ENCODE measurements at places on chromosomes 5 and 9.

DNA sequence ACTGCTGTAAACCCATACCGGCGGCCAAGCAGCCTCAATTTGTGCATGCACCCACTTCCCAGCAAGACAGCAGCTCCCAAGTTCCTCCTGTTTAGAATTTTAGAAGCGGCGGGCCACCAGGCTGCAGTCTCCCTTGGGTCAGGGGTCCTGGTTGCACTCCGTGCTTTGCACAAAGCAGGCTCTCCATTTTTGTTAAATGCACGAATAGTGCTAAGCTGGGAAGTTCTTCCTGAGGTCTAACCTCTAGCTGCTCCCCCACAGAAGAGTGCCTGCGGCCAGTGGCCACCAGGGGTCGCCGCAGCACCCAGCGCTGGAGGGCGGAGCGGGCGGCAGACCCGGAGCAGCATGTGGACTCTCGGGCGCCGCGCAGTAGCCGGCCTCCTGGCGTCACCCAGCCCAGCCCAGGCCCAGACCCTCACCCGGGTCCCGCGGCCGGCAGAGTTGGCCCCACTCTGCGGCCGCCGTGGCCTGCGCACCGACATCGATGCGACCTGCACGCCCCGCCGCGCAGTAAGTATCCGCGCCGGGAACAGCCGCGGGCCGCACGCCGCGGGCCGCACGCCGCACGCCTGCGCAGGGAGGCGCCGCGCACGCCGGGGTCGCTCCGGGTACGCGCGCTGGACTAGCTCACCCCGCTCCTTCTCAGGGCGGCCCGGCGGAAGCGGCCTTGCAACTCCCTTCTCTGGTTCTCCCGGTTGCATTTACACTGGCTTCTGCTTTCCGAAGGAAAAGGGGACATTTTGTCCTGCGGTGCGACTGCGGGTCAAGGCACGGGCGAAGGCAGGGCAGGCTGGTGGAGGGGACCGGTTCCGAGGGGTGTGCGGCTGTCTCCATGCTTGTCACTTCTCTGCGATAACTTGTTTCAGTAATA is at the start of gene FXN:
TSS of gene FXN (plus strand) at position 315 of the 871 bp plus-strand sequence. CDS start at position 346, 31 bp downstream.
- peak; percentile 75 for DNase-seq

- no peak for DNase-seq
Observed at GRCh38 chr5:79787448-79787847, 97.8 kb downstream of the CMYA5 start.

GRCh38 chr5:72555871-72556270 is 48.7 kb upstream of the ZNF366 start:
- no peak for DNase-seq

- no peak for DNase-seq
Observed at GRCh38 chr5:58804291-58804690, 221.4 kb downstream of the RAB3C start.

- DNase-seq = no peak
Observed at GRCh38 chr5:18403941-18404438, 769.7 kb downstream of the TAF11L14 start.

DNA sequence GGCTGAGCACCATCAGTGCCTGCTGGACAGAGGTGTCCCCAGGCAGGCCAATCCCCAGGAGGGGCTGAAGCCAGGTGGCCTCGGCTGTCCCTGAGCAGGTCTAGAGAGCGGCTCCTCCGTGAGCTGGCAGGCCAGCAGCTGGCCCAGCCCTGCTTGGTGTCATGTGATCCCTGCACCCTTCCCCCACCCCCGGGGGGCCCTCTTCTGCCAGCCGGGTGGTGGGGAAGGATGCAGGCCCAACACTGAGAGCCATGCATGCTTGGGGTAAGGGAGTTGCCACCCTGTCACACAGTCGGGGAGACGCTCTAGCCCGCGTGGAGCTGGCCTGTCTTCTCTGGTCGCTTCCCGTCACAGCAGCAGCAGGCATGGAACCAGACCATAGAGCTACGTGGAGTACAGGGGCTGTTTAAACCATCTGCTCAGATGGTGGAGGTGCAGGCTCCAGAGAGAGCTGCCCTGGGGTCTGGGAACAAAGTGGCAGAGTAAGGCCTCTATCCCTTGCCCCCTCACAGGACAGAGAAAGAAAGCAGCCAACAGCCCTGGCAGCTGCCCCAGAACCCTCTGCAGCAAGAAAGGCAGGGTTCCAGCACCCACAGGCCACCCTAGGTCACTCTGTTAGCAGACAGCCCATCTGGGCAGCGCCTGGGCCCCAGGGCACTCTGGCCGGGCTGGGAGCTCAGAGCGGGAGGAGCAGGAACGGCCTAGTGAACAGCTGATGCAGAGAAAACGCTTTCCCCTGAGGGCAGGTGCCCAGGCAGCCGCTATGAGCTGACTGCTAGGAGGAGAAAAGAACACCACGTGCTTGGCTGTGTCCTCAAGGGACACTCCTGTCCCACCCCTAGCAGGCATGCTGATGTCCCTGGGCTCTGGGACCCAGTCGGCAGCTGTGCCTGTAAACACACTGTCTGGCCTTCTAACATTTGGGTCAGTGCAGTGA is 6.8 kb downstream of the RALGDS start:
- DNase-seq = no peak

DNA sequence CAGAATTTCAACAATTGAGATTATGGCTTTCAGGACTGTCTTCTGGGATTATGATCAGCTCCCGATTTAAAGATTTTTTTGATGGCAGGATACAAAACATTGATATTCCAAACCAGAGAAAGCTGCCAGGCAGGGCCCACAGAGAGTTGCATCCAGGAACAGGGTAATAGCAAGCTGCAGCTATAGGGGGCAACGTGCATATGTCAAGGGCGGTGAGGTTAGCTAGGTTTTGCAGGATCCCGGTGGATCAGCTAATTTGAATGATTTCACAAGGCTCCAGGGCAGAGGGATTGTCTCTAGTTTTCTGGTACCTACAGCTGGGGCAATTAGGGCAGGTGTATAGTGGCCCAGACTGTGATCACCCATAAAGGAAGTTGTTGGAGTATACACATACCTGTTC is 339.4 kb downstream of the CHSY3 start:
- DNase-seq = no peak

- peak; percentile 28 for DNase-seq
Observed at GRCh38 chr5:176748073-176748966, 62.0 kb upstream of the UNC5A start.

- no peak for DNase-seq
Observed at GRCh38 chr5:66329078-66329477, 185.0 kb downstream of the SREK1 start.

DNA sequence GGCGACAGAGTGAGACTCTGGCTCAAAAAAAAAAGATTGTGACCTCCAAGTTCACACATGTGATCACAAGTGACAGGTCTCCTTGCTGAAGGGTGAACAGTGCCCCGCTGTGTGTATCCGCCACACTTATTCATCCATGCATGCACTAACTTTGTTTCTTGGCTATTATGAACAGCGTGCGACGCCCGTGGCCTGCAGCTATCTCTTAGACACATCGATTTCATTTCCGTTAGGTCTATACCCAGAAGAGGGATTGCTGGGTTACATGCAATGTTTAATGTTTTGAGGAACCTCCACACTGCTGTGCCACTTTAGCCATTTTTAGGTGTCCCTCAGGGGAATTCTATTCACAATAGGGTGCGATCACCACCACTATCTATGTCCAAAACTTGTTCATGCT is 12.1 kb upstream of the EGFL7 start:
- DNase-seq = no peak

DNA sequence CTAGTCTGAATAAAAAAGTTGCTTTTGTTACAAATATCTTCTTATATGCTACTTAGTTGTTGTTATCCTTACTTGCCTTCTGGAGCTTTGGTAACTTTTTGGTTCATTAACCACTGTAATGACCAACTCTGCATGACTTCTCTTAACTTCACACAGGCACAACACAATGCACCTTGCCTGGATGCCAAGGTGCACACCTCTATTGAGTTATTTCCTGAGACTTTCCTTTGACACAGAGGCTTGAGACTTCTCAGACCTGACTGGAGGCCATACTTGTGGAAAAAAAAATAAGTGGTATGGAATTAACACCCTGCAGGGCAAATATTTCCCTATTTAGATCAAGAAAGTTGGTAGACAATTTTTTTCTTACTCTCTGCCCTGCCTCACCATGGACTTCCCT is 1925.6 kb downstream of the EFNA5 start:
- no peak for DNase-seq

- no peak for DNase-seq
Observed at GRCh38 chr5:143431789-143432188, 28.3 kb upstream of the NR3C1 start.

GRCh38 chr9:109270971-109271925 is 49.6 kb downstream of the EPB41L4B start:
- no peak for DNase-seq
